ENCODE measurements at places on chromosomes 1 and 21.

- DNase-seq = no peak
These were observed 6.5 kb downstream of the NOC2L start for GRCh38 chr1:952603-953002.

DNA sequence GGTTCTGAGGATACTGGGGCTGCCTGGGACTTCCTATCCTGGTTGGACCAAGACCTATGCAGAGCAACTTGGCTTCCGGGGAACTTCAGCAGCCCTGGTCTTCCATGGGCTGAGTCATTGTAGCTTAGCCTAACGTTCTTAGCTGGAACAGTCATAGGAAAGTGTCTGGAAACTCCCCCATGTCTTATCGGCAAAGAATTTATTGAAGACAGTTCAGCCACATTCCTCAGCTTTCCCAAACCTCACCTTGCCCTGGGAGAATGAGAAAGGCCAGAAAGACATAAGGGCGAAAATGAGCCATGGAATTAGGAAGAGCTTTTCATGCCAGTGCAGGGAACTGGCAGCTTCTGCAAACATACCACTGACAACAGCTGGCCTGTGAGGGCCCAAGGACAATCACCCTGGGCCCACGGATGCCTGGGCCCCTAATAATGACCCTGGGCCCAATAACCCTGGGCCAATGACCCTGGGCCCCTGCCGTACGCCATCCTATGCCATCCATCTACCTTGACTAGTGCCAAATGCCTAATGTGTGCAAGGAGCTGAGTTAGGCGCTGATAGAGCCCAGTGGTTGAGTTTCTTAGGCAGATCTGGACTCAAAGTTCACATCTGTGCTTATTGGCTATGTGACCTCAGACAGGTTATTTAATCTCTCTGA is 114.4 kb upstream of the GADD45A start:
- DNase-seq = no peak

DNA sequence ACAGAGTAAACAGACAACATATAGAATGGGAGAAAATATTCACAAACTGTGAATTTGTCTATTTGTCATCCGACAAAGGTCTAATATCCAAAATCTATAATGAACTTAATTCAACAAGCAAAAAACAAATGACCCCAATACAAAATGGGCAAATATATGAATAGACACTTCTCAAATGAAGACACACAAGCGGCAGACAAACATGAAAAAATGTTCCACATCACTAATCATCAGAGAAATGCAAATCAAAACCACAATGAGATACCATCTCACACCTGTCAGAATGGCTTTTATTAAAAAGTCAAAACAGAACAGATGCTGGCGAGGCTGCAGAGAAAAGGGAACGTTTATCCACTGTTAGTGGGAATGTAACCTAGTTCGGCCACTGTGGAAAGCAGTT is 72.7 kb downstream of the SMYD3 start:
- no peak for DNase-seq

- no peak for DNase-seq
These were observed 24.4 kb downstream of the DLGAP3 start for GRCh38 chr1:34905098-34905459.

- no peak for DNase-seq
These were observed 14.2 kb upstream of the AMIGO1 start for GRCh38 chr1:109523706-109524105.

- DNase-seq = no peak
These were observed 7.1 kb downstream of the UTS2 start for GRCh38 chr1:7845761-7846160.

DNA sequence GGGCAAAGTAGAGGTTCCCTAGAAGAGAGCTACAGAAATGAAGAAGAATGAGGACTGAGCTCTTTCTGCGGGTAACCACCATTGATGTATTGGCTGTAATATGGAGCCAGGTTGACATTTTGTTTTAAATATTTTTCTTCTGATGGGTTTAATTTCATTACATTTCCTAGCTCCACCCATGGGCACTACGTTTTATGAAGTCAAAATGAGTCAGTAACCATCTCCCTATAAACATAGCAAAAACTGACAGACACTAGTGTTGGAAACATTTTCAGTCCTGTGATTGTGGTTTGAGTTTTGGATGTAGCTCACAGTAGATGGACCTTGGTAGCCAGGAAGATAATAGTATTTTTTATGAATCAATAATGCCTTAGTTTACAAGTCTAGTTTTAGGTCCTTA is 470.4 kb upstream of the B3GALT2 start:
- DNase-seq = no peak

- DNase-seq = no peak
These were observed 69.4 kb downstream of the PLPP3 start for GRCh38 chr1:56509713-56510641.

DNA sequence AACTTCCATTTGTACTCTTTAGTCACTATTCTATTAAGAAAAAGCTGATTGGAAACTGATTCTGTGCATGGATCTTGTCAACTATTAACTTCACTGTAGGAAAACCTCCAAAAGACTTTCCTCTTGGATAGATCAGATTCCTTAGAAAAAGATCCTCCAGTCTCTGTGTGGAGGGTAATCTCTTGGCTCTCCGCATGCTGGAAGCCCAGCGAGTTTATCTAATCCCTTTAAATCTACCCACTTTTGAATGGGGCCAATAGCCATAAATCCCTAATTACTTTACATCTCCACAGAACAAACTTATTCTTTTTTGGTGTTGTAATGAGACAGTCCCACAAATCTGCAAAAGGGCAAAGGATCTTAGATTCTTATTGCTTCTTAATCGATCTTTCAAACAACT is 1206.4 kb upstream of the ADGRL4 start:
- no peak for DNase-seq

DNA sequence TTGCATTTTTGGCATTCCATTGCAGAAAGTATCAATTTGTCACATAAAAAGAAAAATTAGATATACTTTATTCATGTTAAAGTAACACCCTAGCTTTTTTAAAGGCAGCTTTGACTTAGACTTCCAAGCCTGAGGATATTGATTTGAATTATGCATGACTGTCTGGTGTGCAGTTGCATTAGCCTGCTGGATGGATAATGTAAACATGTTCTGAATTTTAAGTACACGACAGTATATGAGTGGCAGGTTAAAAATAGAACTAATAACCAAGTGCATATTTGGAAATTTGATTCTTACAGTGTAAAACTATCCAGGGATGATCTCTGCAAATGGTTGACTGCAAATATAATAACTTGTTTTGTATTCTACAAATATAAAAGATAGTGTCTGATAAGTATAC is 124.0 kb downstream of the SYT14 start:
- DNase-seq = no peak

DNA sequence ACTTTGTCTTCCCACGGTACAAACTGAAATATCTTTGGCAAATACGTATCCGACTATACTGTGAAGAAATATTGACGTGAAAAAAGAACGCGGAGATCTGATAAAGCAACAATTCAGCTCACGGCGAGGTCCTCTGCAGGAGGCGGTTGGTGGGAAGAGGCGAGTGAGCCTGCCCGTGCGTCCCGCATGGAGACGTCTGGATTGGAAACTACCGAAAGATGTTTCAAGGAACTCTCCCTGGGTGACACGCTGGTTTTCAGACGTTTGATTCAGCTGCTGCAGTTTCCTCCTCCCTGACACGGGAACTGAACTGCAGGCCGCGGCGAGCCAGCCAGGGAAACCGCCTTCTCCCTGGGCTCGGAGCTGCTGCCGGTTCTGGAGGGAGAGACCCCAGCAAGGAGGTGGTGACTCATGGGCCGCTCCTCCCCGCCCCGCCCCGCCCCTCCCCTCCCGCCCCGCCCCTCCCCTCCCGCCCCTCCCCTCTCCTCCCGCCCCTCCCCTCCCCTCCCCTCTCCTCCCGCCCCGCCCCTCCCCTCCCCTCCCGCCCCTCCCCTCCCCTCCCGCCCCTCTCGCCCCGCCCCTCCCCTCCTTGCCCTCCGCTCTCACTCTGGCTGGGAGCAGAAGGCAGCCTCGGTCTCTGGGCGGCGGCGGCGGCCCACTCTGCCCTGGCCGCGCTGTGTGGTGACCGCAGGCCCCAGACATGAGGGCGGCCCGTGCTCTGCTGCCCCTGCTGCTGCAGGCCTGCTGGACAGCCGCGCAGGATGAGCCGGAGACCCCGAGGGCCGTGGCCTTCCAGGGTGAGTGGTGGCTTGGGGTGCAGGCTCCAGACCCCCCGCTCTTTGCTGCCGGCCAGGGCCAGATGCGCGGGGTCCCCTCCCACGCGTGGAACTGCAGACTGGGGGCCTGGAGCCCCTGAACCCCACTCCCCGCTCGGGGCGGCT is at the start of gene COL6A1:
TSS of gene COL6A1 (plus strand) at position 620 of the 941 bp plus-strand sequence. CDS start at position 701, 81 bp downstream.
- DNase-seq = no peak

- DNase-seq = no peak
These were observed 75.1 kb downstream of the PHTF1 start for GRCh38 chr1:113684153-113684541.

- no peak for DNase-seq
These were observed 7.2 kb upstream of the TNFSF18 start for GRCh38 chr1:173057984-173058383.

GRCh38 chr1:42531043-42531442 is 68.0 kb downstream of the CCDC30 start:
- no peak for DNase-seq

DNA sequence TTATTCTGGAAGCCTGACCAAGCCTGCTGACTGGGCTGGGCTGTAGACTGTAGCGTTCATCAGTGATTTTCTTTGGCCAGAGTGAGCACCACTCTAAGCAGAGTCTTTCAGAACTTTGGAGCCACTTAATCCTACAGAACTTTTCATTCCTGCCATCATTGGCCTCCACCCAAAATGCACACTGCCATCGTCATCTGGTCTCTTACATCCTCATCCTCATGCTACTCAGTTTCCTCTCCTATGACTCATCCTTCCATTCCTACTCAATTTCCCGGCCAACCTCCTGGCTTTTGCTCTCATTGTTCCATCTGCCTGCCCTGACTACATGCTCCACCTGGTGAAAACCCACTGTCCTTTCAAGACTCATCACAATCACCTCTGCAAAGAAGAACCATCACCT is 233.8 kb upstream of the USP25 start:
- DNase-seq = no peak

DNA sequence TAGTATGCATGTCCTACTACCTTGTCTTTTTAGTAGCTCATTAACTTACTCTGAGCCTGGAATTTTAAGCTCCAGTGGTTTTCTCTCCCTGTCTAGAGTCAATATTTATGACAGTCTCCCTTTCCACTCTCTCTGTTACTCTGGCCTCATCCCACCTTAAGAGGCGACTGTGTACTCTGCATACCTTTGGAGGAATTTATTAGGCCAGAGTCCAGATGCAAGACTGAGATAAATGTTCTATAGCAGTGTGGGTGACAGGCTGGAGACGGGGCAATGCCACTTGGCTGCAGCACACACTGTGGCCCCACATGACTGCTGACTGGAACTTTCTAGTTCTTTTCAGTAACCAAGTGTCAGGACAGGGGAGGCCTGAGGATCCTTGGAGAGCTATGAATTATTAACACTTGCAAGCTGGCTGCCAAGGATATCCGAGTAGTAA is 4.1 kb upstream of the PDZK1 start:
- DNase-seq = no peak

GRCh38 chr1:77673716-77674355 is 8.6 kb downstream of the ZZZ3 start:
- DNase-seq = no peak

GRCh38 chr21:39097335-39097861 is 85.9 kb downstream of the PSMG1 start:
- DNase-seq = no peak

DNA sequence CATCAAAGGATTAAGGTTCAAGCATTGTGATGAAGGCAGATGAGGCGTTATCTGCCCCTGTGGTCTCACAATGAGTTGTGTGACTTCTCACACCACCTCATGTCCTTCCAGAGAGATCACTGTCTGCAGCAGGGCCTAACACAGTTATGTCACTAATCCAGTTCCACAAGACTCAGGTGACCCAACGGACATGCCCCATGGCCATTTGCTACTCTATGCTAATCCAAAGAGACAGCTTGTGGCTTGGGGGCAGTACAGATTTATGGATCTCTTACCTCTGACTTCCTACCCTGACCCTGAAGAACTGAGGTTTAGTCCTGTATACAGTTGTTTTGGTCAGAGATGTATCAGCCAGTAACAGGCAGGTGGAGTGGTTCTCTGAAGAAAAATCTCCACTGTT is 147.1 kb downstream of the GLUL start:
- no peak for DNase-seq

- no peak for DNase-seq
These were observed 35.5 kb downstream of the KCNQ4 start for GRCh38 chr1:40819101-40819500.

Measured in GM12864 (cell line).